ENCODE measurements at places on chromosomes 13 and 19.

GRCh38 chr13:33918199-33918932 lies 100.4 kb downstream of the RFC3 start:
- ATAC-seq: peak; percentile 68

- ATAC-seq: no peak
These were observed 1629.4 kb downstream of the PCDH9 start for GRCh38 chr13:65600702-65601101.

DNA sequence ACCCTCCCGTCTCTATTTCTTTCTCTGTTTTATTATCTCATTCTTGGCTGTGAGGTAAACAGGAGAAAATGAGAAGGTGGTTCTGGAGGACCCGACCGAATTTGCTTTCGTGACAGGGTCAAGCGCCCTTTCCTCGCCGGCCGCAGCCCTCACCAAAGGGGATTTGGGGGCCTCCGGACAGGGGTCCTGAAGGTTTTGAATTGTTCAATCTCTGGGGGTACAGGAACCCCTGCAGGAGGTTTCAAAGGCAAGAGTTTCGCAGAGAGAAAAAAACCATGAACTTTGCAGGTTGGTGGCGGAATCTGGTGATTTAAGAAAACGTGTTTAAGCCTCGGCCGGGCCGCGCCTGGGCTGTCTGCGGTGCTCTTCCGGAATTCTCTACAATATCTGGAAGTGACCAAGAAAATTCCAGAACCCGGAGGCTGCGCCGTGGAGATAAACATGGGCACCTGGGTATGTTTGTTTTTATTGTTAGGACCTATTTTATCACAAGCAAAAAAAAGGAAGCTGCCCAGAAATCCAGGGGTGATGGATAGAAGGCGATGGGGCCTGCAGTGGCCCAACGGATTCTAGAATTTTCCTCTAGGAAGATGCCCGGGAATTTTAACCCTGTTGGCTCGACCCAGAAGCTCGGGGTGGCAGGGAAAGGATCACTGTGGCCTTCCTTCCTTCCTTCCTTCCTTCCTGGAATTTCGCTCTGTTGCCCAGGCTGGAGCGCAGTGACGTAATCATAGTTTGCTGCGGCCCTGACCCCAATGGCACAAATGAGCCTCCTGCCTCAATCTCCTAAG lies 14.2 kb upstream of the PTBP1 start:
- ATAC-seq: no peak

GRCh38 chr19:45809643-45810159 lies 5.4 kb downstream of the RSPH6A start:
- ATAC-seq: no peak

DNA sequence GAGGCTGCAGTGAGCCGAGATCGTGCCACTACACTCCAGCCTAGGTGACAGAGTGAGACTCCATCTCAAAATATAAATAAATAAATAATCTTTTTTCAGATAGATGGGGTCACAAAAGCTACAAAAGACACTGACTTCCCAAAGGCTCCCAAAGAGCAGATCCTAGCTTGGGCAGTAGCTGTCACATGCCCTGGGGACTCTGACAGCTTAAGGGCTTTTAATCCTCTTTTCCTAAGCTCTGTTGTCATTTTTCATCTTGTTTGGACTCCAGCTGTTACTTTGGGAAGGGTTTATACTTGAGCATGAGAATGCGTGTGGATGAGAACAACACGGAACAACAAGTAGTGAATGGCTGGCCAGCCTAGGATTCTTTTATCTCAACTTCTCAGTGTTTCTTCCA lies 231.7 kb downstream of the MZT1 start:
- no peak for ATAC-seq

DNA sequence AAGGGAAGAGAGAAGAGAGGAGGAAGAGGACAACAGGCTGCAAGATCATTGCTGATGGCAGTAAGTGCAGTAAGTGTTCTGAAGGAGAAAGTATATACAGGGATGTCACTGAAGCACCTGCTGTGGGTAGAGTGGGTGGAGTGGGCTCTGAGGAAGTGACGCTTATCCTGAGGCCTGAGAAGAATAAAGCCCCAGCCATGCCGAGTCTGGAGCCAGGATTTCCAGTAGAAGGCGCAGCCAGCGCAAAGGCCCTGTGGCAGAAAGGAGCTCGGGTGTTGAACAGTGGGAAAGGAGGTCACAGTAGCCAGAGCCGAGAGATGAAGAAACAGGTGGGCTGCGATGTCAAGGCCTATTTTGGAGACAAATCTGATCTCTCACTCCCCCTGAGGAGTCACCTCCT lies 31.8 kb upstream of the ADGRE5 start:
- no peak for ATAC-seq

GRCh38 chr19:49014123-49014869 lies 2.6 kb downstream of the LHB start:
- ATAC-seq: no peak

- no peak for ATAC-seq
These were observed 83.5 kb downstream of the SACS start for GRCh38 chr13:23350009-23350408.

- no peak for ATAC-seq
These were observed 7.8 kb upstream of the SIGLECL1 start for GRCh38 chr19:51242881-51243630.

DNA sequence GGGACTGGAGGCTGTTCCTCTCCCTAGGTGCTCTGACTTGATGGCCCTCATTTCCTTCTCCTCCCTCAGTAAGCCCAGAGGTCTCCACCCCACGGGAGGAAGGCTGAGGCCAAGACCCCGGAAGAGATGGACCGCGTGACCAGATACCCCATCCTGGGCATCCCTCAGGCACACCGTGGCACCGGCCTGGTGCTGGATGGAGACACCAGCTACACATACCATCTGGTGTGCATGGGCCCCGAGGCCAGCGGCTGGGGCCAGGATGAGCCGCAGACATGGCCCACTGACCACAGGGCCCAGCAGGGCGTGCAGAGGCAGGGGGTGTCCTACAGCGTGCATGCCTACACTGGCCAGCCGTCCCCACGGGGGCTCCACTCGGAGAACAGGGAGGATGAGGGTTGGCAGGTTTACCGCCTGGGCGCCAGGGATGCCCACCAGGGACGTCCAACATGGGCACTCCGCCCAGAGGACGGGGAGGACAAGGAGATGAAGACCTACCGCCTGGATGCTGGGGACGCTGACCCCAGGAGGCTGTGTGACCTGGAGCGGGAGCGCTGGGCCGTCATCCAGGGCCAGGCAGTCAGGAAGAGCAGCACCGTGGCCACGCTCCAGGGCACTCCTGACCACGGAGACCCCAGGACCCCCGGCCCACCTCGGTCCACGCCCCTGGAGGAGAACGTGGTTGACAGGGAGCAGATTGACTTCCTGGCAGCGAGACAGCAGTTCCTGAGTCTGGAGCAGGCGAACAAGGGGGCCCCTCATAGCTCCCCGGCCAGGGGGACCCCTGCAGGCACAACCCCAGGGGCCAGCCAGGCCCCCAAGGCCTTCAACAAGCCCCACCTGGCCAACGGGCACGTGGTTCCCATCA lies 6.1 kb downstream of the MISP start:
- no peak for ATAC-seq

DNA sequence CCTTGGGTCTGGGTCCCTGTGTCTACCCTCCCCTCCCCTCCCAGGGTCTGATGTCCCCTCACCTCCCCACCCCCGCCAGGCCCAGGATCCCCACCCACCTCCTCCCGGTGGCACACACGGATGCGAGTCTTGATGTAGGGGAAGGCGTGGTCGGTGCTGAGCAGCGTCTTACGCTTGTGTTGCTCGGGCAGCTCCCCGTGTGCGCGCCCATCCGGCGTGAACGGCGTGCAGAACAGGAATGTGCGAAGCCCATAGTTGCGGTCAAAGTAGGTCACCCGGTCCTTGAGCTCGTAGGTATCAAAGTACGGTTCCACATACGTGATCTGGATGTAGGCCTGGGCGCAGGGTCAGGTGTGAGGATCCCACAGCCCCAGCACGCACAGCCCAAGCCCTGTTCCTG lies 4.4 kb upstream of the KANK2 start:
- ATAC-seq: no peak

DNA sequence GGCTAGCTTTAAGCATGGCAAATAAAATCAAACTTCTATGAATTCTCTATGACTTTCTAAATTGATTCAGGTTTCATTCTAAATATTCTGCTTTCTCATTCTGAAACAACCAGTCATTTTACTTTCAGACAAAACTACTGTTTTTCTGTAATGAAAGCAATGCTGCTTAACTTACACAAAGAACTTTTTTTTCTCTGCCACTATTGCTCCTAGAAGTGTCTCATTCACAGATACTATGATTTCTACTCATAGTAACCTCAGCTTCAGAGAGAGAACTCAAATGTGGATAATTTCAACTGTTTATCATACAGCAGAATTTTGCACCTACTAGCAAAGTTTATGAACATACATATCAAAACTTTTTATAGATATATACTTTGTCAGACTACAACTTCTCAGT lies 724.6 kb downstream of the SLITRK5 start:
- no peak for ATAC-seq

DNA sequence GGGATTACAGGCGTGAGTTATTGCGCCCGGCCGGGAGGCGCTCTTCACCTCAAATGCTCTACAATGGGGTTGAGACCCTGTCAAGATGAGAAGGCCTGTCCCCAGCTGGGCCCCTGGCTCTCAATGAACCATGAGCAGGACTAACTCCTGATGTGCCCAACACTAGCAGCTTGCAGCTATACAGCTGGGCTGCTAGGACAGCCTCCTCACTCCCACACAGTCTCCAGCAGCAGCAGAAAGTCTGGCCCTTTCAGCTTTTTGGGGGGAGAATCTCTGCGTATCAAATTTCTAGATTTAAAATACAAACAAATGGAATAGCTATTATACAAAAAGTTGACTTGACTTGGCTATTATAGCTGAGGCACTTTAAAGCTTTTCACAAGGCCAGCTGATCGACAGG lies 30.2 kb downstream of the TMTC4 start:
- ATAC-seq: no peak

DNA sequence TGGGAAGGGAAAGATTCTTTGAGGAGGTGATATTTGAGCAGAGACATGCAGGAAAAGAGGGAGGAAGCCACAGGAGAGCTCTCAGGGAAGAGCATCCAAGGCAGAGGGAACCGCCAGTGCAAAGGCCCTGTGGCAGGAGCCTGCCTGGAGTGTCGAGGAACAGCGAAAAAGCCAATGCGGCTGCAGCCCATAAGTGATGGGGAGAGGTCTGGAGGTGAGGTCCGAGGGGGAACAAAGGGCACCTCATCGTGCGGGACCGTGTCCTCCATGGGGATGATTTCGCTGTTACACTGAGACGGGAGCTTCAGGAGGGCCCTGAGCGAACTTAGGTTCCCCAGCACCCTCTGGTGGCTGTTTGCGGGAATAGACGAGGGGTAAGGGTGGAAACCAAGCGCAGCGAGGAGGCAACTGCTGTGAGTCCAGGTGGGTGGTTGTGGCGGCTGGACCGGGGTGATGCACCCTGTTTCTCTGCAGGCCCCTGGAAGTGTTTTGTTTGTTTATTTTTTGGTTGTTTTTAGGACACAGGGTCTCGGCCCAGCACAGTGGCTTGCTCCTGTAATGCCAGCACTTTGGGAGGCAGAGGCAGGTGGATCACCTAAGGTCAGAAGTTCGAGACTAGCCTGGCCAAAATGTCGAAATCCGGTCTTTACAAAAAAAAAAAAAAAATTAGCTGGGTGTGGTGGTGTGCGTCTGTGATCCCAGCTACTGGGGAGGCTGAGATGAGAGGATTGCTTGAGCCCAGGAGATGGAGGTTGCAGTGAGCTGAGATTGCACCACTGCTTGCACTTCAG lies 5.9 kb upstream of the EHD2 start:
- ATAC-seq: peak; percentile 78

DNA sequence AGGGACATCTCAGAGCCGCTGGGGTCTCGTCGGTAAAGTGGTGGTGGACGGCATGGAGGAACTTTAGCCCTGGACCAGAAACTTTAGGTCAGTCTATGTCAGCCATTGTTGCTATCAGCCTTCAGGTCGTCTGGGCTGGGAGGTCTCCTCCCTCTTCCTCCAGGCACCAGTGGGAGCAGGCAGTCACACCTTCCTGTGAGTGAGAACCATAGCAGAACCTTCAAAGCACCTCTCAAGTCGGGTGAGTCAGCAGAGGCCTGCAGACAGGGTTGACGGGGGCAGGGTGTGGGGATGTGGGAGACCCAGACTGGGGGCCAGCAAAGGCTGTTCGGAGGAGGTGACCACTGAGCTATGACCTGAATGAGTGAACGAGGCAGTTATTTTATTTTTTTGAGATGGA lies 15.4 kb upstream of the SBNO2 start:
- ATAC-seq: peak; percentile 65

GRCh38 chr19:28332886-28333285 lies 880.1 kb downstream of the UQCRFS1 start:
- ATAC-seq: no peak

GRCh38 chr19:49435670-49436069 lies 5.7 kb downstream of the SLC17A7 start:
- ATAC-seq: no peak

- no peak for ATAC-seq
These were observed 256.1 kb upstream of the MAB21L1 start for GRCh38 chr13:35732565-35732964.

DNA sequence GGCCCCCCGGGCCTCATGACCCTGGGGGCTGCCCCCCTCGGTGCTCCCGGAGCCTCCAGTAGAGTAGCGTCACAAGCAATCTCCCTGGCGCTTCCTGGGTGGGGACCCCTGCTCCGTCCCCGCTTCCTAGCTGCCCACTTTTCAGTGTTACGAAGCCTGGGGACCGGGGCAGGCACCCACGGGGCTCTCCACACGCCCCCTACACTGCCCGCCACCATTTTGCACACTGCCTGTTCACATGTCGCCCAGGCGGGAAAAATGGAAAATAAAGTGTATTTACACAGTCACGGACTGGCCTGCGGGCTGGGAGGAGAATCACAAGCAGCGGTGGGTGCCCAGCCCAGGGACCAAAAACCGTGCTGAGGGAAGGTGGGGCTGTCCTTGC lies 9.5 kb downstream of the PRR36 start:
- ATAC-seq: no peak

DNA sequence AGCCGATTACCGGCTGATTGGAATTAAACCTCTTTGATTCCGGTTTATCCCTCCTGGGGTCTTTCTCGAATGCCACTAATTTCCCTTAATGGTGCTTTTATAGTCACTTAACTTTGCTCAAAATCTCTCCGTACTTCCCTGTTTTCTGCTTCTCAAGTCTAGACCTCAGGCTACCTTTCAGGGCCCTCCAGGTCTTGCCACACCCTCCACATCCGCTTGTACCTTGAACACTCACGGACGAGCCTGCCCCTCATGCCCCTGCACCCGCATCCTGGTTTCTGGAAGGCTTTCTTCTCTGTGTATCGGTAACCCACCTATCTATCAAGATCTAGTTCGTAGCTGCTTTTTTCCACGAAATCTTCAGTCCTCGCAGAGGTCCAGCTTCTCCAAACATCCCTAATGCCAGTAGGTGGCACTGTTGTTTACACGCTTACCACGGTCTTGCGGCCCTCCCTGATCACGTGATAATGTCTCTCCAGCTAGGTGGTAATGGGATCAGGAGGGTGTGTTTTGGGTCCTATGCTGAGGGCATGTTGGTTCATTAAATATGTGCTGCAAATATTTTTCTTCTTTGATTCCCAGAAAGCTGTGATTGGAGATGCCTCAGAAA lies 13.8 kb downstream of the ATP12A start:
- peak; percentile 71 for ATAC-seq

Measured in esophagus mucosa (tissue), 1 donor.